ENCODE measurements at places on chromosomes 11 and 22.
A peak's percentile ranks its signal among the peaks of the same experiment; 100 is the strongest.

- peak; percentile 24 for DNase-seq
Observed at GRCh38 chr22:46036558-46037408, 59.8 kb upstream of the WNT7B start.

DNA sequence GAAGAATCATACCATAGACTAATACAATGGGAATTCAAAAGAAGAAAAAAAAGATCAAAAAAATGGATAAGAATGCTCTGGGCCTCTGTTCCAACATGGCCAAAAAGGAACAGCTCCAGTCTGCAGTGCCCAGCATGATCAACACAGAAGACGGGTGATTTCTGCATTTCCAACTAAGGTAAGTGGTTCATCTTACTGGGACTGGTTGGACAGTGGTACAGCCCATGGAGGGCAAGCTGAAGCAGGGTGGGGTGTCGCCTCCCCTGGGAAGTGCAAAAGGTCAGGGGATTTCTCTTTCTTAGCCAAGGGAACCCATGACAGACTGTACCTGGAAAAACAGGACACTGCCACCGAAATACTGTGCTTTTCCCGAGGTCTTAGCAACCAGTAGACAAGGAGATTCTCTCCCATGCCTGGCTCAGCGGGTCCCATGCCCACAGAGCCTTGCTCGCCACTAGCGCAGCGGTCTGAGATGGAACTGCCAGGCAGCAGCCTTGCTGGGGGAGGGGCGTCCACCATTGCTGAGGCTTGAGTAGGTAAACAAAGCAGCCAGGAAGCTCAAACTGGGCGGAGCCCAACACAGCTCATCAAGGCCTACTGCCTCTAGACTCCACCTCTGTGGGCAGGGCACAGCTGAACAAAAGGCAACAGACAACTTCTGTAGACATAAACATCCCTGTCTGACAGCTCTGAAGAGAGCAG is 428.4 kb downstream of the MN1 start:
- DNase-seq, result no peak

DNA sequence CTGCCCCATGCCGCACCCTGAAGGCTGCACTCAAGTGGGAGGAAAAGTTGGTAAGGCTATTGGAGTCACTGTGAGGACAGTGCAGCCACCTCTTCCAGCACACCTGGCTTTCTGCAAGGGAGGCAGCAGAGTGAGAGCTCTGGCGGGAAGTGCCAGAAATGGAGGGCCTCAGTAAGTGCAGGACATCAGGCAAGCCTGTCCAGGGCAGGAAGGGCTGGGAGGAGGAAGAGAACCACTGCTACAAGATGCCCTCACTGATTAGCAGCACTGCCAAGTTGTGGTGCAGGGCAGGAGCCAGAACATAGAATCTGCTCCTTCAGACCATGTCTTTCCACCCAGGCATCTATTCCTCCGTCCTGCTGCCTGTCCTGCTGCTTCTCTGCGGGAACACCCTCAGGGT is 61.2 kb upstream of the CLTCL1 start:
- no peak for DNase-seq

- no peak for DNase-seq
Observed at GRCh38 chr22:27576413-27576812, 225.1 kb downstream of the MN1 start.

All from stimulated activated CD4-positive, alpha-beta T cell treated with anti-CD3 and anti-CD28 coated beads, Interleukin-2, amount 100 ng/mL, for 48 hours (primary cell).